Spleen (tissue), 13 donors: ENCODE measurements at places on chromosomes 7 and 10. TPM values are rescaled to one million over a fixed set of nuclear protein-coding genes. Genes with fewer than 3 reads are reported as not detected.

GRCh38 chr7:99380823-99381663, 6.5 kb downstream of the ARPC1B start:
- peak; percentile 94 for DNase-seq

DNA sequence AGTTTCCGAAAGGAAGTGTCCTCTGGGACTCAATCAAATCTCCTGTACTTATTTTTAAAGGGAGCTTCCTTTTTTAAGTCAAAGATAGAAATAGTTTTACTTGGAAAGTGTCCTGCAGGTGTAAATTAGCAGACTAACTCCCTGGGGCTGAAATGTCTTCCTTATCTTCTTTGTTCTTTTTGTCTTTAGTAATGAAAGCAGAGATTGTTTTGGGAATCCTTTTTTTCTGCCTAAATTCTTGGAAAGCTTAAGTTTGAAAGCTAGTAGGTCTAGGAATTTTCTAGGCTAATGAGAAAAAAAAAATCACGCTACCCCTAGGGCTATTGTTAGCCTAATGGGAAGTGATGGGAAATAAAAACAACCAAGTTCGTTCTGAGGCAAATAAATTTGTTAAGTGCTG, 139.1 kb upstream of the CSTF2T start:
- DNase-seq = no peak

DNA sequence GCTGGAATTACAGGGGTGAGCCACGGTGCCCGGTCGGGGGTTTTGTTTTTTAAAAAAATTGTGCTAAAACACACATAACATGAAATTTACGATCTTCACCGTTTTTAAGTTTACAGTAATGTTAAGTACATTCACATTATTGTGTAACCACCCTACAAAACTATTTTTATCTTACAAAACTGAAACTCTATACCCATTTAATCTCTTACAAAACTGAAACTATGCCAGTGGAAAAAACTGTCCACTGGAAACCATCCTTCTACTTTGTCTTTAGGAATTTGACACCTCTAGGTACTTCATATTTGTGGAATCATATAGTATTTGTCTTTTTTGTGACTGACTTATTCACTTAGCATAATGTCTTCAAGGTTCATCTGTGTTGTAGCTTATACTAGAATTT, 1.0 kb upstream of the PSMC2 start:
- DNase-seq = no peak

DNA sequence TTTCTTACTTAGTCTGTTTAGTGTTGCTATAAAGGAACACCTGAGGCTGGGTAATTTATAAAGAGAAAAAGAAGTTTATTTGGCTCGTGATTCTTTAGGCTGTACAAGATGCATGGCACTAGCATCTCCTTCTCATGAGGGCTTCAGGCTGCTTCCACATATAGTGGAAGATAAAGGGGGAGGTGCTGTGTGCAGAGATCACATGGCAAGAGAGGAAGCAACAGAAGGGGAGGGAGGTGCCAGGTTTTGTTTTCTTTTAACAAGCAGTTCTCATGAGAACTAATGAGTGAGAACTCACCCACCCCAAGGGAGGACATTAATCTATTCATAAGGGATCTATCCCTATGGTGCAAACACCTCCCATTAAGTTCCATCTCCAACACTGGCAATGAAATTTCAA, 17.3 kb downstream of the CYP2E1 start:
- DNase-seq = no peak

DNA sequence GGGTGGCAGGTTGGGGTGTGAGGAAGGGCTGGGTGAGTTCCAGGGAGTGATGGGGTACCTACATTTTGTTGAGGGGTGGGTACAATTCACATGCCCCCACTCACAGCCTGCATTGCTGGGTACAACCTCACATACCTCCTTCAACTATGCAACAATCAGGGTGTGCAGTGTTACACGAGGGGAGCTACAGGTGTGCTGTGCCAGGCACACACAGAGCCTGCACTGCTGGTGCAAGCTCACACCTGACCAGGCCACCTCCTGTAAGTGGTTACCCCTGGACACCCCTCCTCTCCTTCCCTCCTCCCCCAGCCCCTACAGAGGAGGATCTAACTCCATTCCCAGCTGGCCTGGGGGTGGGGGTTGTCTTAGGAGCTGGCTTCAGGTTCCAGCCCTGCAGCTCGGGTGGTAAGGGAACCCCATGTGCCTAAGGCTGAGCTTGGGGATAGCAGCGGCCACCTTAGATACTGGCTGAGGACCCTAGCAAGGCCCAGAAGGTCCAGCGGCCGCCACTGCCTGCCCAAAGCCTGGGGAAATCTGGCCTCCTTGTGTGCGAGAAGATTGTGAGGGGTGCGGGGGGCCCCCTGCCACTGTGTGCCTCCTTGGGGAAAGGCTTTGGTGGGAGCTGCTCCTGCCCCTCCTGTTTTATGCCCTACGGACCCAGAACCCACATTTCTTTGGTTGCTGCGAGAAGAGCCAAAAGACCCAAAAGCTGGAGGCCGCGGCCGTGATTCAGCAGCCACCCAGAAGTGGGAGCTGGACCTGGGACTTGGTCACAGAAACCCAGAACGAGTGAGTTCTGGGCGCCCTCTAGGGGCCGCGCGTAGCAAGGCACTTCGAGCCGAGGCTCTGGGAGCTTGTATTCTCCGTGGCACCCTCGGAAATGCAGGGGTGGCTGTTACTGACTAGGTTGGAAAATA, 10.8 kb downstream of the TLX1 start:
- peak; percentile 94 for DNase-seq

ANXA8L1 gene
- not detected for total RNA-seq

GRCh38 chr10:116831790-116832189, 17.5 kb upstream of the ENO4 start:
- no peak for DNase-seq

GPRIN2 gene
- total RNA-seq = not detected

DNA sequence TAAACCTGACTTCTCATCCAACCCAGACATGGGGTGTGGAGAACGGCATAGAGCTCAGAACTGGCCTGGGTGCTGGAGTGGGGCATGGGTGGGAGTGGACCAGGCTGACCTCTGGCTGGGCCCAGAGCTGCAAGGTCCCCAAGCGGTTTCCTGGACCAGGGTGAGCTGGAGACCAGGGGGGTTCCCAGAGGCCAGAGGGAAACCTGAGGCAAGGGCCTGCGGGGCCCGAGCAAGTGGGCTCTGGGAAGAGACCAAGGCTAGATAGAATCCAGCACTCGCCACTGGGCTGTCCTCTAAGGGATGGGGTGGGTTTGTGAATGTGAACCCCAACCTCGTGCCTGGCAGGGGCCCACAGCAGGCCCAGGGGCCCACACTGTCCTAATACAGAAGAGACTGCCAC, 39.4 kb upstream of the RET start:
- peak; percentile 69 for DNase-seq

DNA sequence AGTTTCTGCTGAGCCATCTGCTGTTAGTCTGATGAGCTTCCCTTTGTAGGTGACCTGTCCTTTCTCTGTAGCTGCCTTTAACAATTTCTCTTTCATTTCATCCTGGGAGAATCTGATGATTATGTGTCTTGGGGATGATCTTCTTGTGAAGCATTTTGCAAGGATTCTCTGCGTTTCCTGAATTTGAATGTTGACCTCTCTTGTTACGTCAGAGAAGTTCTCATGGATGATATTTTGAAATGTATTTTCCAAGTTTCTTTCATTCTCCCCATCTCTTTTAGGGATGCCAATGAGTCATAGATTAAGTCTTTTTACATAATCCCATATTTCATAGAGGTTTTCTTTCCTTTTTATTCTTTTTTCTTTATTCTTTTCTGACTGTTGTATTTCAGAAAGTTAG, 184.2 kb upstream of the BET1 start:
- DNase-seq = no peak

TEX36 gene
- not detected for total RNA-seq
